Hypothalamus (tissue), 51 donors: ENCODE measurements at places on chromosomes 12 and 14.

DNA sequence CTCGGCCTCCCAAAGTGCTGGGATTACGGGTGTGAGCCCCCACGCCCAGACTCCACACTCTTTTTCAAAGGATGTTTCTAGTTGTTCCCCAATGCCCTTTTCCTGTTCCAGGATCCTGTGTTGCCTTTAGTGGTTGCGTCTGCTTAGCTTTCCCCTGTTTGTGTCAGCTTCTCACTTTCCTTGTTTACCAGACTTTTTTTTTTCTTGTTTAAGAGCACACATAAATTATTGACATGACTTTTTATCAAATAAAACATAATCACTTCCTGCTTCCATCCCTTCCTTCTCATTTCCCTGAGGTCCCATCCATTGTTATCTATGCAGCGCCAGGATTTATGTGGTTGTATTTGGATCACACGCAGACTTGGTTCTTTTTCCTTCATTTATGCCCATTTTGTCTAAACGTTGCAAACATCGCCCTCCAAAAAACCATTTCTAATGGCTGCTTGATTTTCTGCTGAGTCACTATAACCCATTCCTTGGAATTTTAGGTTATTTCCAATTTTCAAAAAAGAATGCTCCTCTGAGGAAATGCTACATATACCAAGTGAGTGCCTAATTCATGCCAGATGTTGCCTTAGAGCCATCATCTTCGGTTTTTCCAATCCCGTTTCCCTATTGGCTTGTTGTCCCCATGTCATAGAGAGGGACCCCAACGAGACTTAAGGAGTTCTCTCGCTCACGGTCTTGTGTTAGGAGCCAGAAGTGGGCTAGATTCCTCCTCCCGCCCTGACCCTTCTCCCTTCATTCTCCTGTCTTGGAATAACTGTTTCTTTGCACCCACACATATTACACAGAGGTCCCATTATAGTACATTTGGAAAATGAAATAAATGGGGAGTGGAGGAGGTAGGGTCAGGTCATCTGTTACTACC, 13.5 kb upstream of the CYP46A1 start:
- DNase-seq, result no peak

DNA sequence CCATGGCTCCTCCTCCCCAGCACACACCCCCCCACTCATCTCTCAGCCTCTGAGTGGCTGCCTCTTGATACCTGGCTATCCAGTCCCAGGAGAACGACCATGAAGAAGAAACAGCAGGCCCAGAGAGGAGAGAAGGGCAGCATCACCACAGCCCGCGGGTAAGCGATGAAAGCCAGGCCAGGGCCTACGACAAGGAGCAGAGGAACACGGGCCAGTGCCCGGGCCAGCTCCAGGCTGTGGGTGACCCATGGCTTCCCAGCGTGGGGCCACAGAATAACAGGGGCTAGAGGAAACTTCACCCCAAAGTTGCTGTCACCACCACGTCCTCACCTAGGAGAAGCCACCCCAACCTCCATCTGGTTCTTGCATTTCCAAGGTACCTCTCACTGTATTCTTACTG, 10.4 kb upstream of the SLC6A12 start:
- DNase-seq, result no peak

DNA sequence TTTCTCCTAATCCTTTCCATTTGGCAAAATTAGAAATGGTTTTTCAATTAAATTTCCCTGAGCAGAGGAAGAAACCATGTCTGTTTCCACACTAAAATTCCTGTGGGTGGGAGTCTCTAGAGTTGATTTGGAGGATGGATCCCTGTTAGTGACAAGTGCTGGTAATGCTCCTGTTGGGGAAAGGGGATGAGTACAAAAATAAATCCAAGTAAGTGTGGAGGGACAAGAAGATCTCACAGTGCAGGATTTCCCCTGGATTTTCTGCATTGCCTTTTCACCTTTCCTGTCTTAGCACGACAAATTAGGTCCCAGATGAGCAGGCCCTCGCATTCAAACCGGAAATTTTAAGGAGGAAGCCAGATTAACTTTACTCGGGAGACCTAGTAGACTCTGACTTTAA, 107.5 kb downstream of the DAD1 start:
- DNase-seq, result no peak

- DNase-seq, result no peak
Measured at GRCh38 chr14:51597261-51598001, 54.3 kb upstream of the FRMD6 start.

- no peak for DNase-seq
Measured at GRCh38 chr12:124436366-124436765, 131.0 kb downstream of the NCOR2 start.

- DNase-seq, result no peak
Measured at GRCh38 chr12:72267974-72268373, 4.2 kb upstream of the TRHDE start.

DNA sequence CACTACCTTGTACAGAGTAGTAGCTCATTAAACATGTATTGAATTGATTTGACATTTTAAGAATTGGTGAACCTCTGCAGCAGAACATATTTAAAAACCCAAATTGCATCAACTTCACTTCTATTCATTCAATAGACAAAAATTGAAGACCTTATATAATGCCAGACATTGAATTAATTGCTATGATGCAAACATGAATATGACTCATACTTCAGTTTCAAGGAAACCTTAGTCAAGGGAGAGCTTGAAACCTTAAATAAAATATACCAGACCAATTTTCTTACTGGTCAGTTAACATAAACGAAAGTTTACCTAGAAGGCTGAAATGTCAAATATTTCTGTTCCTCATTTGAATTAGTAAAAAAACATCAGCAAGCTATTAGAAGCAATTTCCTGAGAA, 5.0 kb upstream of the MGAT4C start:
- DNase-seq, result no peak

- DNase-seq, result no peak
Measured at GRCh38 chr14:90691627-90692026, 124.6 kb downstream of the TTC7B start.
